ENCODE measurements at places on chromosomes 5 and 9. TPM values are rescaled to one million over a fixed set of nuclear protein-coding genes. Genes with fewer than 3 reads are reported as not detected.

The REEP5 gene
- 26.8 TPM for polyA plus RNA-seq

DNA sequence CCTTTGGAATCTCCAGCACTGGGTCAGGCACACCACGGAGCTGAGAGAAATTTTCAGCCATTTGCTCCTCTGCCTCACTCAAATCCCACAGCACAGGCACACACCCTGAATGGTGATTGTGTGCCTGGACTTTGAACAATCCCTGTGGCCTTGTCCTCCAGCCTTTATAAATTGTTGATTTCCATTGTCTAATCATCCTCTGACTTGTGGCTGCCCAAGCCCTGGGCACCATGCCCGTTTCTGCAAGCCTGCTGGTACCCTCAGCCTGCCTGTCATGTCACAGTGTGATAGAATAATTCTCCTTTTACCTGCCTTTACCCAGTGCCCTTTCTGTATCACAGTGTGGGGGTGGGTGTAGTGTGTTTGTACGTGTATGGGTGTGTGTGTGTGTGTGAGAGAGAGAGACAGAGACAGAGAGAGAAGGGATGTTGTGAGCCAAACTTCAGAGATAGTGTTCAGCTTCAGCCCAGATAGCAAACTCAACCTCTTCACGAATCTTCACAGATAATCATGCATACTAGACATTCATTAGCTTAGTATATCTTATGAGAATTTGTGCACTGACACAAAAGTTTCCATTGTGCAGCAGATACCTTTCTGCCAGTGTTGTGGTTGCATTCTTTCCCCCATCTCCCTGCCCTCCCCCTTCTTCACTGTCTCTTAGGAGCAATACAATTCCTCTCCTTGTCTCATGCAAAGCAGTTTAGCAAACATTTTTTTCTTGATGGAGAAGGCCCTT, 27.8 kb upstream of the SLC44A1 start:
- H3K4me3 ChIP-seq: no peak overlapping the region
- no peaks in the 10 kb centered on the region for H3K27me3 ChIP-seq
- no peak overlapping the region for H3K27ac ChIP-seq
- no peaks in the 10 kb centered on the region for H3K36me3 ChIP-seq

DNA sequence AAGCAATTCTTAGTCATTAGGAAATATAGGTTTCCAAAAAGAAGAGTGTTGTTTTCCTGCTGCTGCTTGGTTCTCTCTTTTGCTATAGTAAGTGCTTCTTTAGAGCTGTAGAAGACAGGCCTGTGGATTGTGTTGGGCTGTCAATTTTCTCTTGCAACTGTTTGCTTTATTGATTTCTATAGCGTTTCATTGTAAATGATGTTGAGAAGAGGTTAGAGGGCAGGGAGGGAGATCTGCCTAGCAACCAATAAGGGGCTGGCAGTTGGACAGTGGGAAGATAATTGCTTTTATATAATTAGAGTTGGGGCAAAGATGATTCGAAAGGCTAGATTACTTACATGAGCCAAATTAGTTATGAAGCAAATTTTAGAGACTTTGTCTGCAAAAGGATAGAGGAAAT, 11.1 kb downstream of the UNC13B start:
- H3K27ac ChIP-seq: no peak overlapping the region
- DNase-seq: no peak
- H3K27me3 ChIP-seq: no peaks in the 10 kb centered on the region
- H3K36me3 ChIP-seq: no peaks in the 10 kb centered on the region
- no peak overlapping the region for H3K4me3 ChIP-seq

- no peaks in the 10 kb centered on the region for H3K36me3 ChIP-seq
- no peak overlapping the region for H3K27ac ChIP-seq
- no peaks in the 10 kb centered on the region for H3K4me1 ChIP-seq
- no peak overlapping the region for H3K4me3 ChIP-seq
Measured at GRCh38 chr5:150256410-150257064, 33.0 kb downstream of the CAMK2A start.
